ENCODE measurements at places on chromosomes 16 and 17.

GRCh38 chr17:4247361-4247970 lies 16.3 kb downstream of the ANKFY1 start:
- no peak for DNase-seq

GRCh38 chr16:54215471-54215870 lies 71.1 kb downstream of the IRX3 start:
- DNase-seq, result no peak

GRCh38 chr16:26961459-26961858 lies 105.3 kb upstream of the C16orf82 start:
- DNase-seq, result no peak

- DNase-seq, result peak; percentile 47
These were observed 4.3 kb downstream of the CAMKK1 start for GRCh38 chr17:3888343-3889171.

DNA sequence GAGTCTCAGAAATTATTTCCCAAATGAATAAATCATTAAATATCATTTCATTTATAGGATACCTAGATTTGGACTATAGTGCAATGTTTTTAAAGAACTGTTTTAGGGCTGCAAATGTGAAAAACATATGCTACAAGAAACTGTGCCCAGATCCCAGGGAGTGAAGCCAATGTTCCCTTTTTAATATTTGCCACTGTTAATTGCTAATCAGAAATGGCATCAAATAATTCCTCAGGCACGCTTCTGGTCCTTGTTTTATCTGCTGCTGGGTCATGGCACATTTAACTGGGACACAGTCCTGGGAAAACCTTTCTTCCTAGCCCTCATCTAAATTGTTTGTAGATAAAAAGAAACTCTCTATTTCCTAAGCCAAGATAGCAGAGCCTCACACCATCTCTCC lies 79.3 kb upstream of the CNTNAP4 start:
- DNase-seq, result no peak

- no peak for DNase-seq
These were observed 1.7 kb upstream of the GJD3 start for GRCh38 chr17:40366076-40366860.

Data from cerebellar nuclear complex (tissue), 1 donor.